ENCODE measurements at places on chromosomes 3 and 15. TPM values are rescaled to one million over a fixed set of nuclear protein-coding genes. Genes with fewer than 3 reads are reported as not detected.

The KNG1 gene
- 1.4 TPM for total RNA-seq

The IGSF10 gene
- total RNA-seq: 7.5 TPM

The PPP2R3A gene
- 20.2 TPM for total RNA-seq

The CHL1 gene
- total RNA-seq: 18.1 TPM

The TMEM41A gene
- 14.2 TPM for total RNA-seq

The CSNK1G1 gene
- total RNA-seq: 23.6 TPM

The CCNB2 gene
- 5.1 TPM for total RNA-seq

The PP2D1 gene
- total RNA-seq: 2.9 TPM

The COL8A1 gene
- 364 TPM for total RNA-seq

The SYNPR gene
- 9.9 TPM for total RNA-seq

The GABRA5 gene
- 0.96 TPM for total RNA-seq

The KCNMB3 gene
- total RNA-seq: 8.2 TPM

The GPR27 gene
- 1.2 TPM for total RNA-seq

The THSD4 gene
- 9.1 TPM for total RNA-seq

The PRSS50 gene
- total RNA-seq: not detected

The EXD1 gene
- 1.4 TPM for total RNA-seq

The BUB1B gene
- 1.7 TPM for total RNA-seq

The FGF12 gene
- 7.0 TPM for total RNA-seq

The DLL4 gene
- 3.6 TPM for total RNA-seq

The FSIP1 gene
- 1.9 TPM for total RNA-seq

The ISLR2 gene
- total RNA-seq: 2.6 TPM

The HAPLN3 gene
- 19.7 TPM for total RNA-seq

The ZDHHC23 gene
- total RNA-seq: 3.1 TPM

Measured in umbilical cord (tissue), 2 donors.